ENCODE measurements at places on chromosomes 7 and 10.
A peak's percentile ranks its signal among the peaks of the same experiment; 100 is the strongest.

GRCh38 chr10:123354521-123354920 is 200.3 kb downstream of the BUB3 start:
- no peak for DNase-seq

DNA sequence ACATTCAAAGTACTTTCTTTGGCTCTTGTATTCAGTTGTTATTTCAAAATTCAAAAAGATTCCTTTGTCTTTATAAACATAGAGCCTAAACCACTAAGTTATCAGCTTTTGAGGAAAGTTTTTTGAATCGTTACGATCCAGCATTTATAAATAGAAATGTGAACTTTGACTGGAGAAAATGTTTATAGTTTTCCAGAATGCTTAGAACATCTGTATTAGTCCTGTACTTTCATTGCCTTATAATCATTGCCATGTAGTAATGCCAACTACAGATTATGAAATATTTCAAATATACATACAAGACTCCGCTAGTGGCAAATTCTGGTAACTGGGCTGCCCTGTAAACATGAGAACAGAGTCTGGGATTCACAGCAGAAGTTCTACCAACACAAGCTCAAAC is 191.3 kb upstream of the PRKCQ start:
- no peak for DNase-seq

GRCh38 chr7:107105591-107106245 is 61.2 kb downstream of the PRKAR2B start:
- no peak for DNase-seq

DNA sequence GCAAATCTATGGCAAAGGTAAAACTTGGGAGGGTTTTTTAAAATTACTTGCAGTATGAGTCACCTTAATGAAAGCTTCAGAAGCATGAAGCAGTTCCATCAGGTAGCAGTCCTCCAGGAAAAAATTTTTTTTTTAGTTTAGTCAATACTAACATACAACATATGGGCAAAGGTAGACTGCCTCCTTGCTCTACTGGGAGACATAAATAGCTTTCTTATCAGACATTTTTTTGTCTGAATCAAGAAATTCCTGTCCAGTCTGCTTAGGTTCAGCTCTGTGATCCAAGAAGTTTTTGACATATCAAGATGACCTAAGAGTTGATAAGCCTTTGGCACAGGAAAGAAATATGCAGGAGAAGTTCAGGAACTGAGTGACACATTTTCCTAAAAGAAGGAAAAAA is 171.5 kb upstream of the TCF7L2 start:
- DNase-seq, result no peak

DNA sequence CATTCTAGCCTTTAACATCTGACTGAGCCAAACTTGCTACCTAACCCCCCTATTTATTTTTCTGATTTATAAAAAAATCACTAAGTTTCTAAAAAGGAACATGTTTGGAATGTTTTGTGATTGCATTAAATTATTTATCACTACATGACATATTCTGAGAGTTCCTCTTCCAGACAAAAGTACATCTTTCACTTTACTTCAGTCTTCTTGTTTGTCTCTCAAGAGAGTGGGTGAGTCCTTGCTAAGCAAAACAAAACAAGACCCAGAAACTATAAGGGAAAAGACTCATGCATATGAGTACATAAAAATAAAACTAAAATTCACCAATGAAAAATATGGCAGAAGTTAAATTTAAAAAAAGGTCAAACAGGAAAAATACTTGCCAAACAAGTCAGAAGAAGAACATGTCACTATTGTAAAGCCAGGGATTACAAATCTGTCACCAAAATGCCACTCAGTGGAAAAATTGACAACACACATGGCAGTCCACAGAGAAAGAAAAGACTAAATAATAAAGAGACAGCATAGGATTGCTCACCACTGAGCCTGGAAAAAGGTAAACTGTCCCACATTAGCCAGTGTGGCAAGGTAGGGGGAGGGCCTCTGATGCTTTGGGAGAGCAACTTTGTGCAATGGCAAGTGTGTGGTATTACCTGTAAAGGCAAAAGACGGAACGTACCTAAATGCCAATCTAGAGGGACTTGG is 166.7 kb upstream of the ZNF32 start:
- DNase-seq, result no peak

- no peak for DNase-seq
These were observed 3.7 kb downstream of the GALNT17 start for GRCh38 chr7:71135663-71136062.

DNA sequence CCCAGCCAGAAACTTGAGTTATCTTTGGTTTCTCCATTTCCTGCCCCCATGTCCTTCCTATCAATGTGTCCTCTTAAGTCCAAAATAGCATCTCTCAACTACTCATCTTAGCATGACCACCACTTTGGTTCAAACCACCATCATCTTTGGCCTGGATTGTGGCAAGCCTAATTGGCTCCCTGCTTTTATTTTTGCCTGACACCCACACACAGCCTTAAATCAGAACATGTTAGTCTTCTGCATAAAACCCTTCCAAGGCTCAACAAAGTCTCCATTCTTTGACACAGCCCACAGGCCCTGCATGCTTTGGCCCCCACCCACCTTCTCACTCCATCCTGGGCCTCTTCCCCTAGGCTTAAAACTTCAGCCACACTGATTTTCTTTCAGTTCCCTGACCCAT is 2.0 kb upstream of the TSPAN14 start:
- no peak for DNase-seq

- DNase-seq, result peak; percentile 43
These were observed 18.6 kb downstream of the OPALIN start for GRCh38 chr10:96339956-96340904.

DNA sequence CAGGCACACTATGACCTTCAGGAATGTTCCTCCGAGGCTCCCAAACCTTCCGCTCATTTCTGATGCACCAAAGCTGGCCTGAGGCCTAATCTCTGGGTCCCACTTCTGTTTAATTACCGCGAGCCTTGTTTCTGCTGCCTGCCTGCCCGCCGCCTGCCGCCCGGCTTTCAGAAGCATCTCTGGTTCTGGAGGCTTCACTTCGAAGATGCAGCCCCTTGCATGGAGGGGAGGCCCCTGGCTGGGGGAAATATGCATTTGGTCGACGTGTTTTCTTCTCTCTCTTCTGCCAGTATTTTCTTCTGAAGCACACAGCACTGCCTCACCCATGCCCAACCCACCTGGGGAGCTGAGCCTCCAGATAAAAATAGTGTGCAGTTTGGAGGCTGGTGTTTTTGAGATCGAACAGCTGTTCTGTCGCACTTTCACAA is 166.9 kb downstream of the PAXIP1 start:
- no peak for DNase-seq

- DNase-seq, result no peak
These were observed 88.6 kb downstream of the INPP5A start for GRCh38 chr10:132626019-132626760.

DNA sequence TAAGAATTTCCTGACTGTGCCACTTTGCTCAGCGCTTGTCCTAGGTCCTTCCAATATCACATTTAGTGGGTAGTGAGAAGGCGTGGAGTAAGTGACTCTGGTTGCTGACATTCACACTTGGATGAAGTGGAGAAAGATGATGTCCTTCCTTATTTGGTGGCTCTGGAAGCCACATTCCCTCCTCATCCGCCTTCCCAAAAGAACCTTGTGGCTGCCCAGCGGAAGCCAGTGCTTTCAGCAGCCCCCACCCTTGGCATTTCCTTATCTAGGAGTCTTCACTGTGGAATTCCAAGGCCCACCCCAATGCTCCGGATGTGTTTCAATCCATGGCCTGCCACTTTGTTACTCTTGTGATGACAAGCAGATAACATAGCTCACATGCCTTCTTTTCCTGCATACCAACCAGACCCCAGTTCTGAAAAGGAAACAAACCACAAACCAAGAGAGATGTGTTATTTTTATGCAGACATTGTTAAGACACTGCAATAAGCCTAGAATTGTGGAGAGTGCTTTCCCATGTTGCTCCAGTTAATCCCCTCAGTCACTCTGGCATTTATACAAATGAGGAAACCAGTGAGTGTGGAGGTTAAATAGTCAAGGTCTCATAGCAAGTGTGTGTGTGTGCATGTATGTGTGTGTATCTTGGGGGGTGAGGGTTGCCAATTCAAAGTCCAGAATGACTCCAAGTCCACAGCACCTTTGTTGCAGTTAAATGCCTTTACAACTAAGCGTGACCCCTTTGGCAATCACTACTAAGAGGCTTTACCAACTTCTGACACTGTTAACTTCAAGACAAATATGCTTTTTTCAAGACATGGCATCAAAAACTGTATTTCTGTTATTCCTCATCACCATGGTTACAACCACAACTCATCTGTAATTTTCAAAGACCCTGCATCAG is 10.3 kb upstream of the ANKRD1 start:
- peak; percentile 99 for DNase-seq

DNA sequence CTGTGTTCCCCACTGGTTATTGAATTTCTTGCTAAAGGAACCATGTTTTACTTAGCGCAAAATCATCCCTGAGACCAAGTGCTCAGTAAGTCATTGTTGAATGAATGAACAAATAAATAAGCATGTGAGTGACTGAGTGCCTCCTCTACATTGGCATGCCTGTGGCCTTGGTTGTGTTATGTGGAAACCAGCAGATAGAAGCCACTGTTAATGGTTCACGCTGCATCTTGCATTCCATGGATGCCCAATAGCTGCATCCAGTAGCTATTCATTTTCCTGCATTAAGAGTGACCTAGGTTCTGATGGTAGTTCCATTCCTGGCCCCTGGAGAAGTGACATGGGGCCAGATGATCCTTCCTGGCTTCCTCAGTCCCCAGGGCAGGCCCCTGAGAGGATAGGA is 113.3 kb upstream of the BMPER start:
- no peak for DNase-seq

GRCh38 chr10:75941223-75941801 is 509.9 kb downstream of the LRMDA start:
- DNase-seq, result no peak

DNA sequence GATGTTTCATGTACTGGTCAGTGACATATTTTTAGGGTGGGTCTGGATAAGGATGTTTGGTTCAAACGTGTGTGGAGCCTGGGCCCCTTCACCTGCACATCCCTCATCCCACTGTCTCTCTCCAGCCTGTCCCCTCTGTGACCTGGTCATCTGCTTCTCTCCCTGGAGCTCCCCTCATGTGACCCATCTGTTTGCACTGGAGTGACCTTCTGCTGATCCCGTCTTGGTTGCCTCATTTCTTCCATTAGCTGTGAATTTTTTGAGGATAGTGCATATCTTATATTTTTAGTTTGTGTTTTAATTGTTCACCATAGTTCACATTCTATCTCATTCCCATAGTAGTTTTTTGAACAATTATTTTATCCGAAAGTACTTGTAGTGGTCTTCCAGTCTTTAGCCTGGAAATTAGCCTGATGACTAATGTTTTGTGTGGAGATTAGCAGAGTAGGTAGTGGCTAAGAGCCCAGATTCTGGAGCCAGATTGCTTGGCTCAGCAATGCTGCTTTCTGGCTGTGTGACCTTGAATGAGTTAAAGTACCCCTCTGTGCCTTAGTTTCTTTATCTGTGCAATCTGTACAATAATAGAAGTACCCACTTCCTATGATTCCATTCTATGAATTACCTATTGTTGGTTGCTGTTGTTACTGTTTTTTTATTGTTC is 224.5 kb downstream of the LRMDA start:
- peak; percentile 58 for DNase-seq

DNA sequence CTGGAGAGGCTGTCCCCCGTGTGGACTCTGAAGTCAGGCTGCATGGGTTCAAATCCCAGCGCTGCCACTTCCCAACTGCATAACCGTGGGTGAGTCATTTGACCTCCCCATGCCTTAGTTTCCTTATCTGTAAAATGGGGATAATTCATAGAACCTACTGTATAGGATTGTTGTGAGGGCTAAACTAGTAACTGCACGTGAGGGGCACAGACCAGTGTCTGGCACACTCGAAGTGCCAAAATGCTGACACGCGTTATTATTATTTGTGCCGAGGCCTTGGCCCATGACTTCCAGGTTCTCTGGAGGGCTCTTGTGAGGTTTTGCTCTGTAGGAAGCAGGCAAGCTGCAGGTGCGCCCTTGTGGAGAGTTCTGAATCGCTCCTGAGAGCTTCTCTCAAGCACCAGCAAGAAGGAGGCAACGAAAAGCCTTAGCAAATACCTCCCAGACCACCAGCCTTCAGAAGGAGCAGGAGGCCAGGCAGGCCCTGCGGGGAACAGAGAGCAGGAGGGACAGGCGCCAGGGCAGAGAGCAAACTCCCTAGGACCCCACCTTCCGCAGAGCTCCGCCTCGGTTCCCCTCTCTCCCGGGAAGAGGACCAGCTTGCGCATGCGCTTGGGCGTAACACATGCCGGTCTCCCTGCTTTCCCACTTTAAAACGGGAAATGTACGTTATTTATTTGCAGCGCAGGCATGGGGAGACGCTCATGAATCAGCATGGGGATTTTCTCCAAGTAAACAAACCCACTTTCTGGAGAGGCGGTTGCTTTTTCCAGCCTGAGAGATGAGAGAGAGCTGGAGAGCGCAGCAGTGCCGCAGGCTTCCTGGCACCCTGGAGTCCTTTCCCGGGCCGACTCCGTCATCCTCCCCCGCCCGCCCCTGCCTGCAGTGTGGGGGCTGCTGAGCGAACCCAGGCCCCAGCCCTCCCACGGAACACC is 39.6 kb downstream of the SORCS3 start:
- peak; percentile 39 for DNase-seq

DNA sequence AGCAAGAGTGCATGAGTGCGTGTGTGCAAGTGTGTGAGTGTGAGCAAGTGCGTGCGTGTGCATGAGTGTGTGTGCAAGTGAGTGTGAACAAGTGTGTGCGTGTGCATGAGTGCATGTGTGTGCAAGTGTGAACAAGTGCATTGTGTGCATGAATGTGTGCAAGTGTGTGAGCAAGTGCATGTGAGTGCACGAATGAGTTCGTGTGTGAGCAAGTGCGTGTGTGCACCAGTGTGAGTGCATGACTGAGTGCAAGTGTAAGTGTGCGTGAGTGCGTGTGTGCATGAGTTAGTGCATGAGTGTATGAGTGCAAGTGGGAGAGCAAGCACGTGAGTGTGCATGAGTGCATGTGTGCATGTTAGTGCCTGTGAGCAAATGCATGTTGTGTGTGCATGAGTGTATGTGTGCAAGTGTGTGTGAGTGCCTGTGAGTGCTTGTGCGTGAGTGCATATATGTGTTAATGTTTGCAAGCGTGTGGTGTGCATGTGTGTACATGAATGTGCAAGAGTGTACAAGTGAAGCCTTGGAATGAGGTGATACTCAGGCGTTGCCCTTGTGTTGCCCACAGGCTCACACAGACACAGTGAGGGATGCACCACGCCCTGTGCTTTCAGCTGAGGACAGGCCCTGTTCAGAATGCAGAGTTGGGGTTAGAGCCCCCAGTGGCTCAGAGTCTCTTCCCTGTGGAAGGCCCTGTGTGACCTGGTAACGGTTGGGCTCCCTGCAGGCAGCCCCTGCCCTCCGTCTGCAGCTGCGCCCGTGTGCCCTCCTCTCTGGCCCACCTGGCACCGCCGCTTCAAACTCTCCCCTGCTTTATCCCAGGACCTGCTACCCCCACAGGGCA is 97.1 kb downstream of the NKX6-2 start:
- no peak for DNase-seq

DNA sequence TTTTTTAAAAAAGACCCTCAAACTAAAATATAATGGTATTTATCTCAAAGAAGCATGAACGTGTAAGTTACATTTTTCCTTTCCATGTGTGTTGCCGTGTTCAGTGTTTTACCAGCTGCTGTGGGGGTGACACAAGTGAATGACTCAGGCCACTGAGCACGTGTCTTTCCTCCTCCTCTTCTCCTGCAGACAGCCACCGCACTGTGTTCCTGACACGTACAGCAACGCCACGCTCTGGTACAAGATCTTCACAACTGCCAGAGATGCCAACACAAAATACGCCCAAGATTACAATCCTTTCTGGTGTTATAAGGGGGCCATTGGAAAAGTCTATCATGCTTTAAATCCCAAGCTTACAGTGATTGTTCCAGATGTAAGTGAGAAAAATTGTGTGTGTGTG is 29.7 kb downstream of the TMEM248 start:
- no peak for DNase-seq

Data from fibroblast of skin of right quadriceps (primary cell).